ENCODE measurements at places on chromosomes 13 and 19.

DNA sequence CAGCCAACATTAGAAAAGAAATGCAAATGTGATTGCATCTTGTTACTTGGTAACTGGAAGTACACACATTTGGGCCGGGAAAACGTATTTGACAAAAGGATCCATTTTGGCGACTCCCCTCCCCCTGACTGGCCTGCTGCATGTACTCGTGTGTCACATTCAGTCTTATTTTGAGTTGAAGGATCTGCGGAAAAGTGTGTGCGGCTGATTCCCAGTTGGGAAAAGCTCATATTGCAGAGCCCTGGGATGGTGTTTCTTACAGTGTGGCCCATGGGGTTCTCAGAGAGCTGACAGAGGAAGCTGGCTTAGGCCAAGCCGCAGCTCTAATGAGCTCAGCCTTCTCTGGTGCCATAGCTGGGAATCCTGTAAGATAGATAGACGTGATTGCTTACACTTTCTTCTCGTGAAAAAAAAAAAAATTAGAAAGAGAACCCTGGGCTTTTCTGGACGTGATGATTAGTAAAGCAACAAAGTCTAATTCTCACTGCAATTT, 170.3 kb upstream of the ARGLU1 start:
- no peak overlapping the region for H3K27ac ChIP-seq
- H3K27me3 ChIP-seq = no peaks in the 10 kb centered on the region
- DNase-seq = no peak
- no peaks in the 10 kb centered on the region for H3K36me3 ChIP-seq

- peaks cover 100% of the 10 kb centered on the region for H3K4me1 ChIP-seq
- peak overlapping the region; percentile 91 for H3K27ac ChIP-seq
- H3K27me3 ChIP-seq = no peaks in the 10 kb centered on the region
- peak; percentile 89 for DNase-seq
Observed at GRCh38 chr19:38663957-38664502, 16.6 kb downstream of the ACTN4 start.

DNA sequence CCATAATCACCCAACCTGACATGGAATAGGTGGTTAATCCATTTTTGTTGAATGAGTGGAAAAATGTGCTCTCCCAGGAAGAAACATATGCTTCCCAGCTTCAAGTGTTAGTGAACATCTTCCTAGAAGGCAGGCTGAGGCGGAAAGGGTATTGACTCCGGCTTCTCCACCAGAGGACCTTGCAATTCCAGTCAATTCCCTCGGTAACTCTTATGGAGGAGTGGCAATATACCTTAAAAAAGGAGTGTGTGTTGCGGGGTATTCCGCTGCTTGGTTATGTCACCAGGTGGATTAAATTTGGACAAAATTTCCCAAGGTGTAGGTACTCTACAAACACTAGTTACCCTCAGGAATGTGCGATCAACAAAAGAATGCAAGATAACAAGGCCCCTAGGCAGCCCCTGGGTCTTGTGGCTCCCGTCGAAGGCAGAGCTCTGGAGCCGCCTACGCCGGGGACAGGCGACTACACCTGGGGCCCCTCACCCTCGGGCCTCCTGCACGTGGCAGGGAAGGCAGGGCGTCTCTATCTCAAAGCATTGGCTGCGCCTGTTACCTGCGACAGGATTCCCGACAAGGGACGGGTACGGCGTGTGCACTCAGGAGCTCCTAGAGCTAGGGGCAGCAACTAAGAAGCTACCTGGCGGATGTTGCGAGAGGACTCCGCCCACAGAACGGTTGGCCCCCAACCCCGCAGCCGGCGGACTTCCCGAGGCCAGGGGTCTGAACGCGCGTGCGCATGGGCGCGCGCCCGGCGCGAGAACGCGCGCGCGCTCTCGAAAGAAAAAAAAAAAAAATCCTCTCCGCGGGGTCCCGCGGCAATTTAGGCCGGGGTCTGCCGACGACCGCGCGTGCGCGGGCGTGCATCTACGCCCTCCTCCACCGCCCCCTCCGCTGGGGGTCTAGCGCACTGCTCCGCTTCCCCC, at the start of gene WDR87:
WDR87 (minus strand) TSS at position 649 of the 923 bp plus-strand sequence. CDS start 8,355 bp downstream, outside the sequence.
- H3K27me3 ChIP-seq = no peaks in the 10 kb centered on the region
- peaks cover 9% of the 10 kb centered on the region for H3K36me3 ChIP-seq
- H3K4me3 ChIP-seq = peak within 1 kb of the TSS; percentile 87
- H3K4me1 ChIP-seq = peaks cover 14% of the 10 kb centered on the region

GRCh38 chr13:95541308-95541707, 11.2 kb upstream of the CLDN10 start:
- no peak overlapping the region for H3K4me3 ChIP-seq
- peaks cover 10% of the 10 kb centered on the region for H3K27me3 ChIP-seq
- DNase-seq = no peak
- no peaks in the 10 kb centered on the region for H3K36me3 ChIP-seq

GRCh38 chr19:9309974-9310446, 372 bp upstream of the ZNF699 start:
- H3K4me1 ChIP-seq = peaks cover 6% of the 10 kb centered on the region
- DNase-seq = no peak
- H3K27ac ChIP-seq = peak overlapping the region; percentile 79
- no peaks in the 10 kb centered on the region for H3K27me3 ChIP-seq
- H3K36me3 ChIP-seq = peaks cover 3% of the 10 kb centered on the region
- H3K4me3 ChIP-seq = peak overlapping the region; percentile 71

DNA sequence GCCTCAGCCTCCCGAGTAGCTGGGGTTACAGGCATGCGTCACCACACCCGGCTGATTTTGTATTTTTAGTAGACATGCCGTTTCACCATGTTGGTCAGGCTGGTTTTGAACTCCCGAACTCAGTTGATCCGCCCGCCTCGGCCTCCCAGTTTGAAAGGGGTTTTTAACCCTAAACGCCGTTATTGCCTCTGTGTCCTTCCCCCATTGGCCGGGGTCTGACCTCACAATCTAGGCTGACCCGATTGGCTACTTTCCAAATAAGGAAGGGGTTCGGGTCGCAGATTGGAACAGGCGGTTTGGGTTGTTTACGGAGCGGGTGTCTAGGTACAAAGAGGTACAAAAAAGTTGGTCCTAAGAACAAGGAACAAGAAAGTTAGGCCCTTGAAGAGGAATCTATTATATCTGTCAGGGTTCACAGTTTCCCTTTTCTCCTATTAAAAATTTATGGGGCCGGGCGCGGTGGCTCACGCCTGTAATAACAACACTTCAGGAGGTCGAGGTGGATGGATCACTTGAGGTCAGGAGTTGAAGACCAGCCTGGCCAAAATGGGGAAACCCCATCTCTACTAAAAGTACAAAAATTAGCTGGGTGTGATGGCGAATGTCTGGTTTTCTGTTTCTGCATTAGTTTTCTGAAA, 1.0 kb downstream of the ZNF253 start:
- no peaks in the 10 kb centered on the region for H3K36me3 ChIP-seq
- peak overlapping the region; percentile 48 for H3K4me3 ChIP-seq
- no peaks in the 10 kb centered on the region for H3K4me1 ChIP-seq
- no peaks in the 10 kb centered on the region for H3K27me3 ChIP-seq
- H3K27ac ChIP-seq = no peak overlapping the region

DNA sequence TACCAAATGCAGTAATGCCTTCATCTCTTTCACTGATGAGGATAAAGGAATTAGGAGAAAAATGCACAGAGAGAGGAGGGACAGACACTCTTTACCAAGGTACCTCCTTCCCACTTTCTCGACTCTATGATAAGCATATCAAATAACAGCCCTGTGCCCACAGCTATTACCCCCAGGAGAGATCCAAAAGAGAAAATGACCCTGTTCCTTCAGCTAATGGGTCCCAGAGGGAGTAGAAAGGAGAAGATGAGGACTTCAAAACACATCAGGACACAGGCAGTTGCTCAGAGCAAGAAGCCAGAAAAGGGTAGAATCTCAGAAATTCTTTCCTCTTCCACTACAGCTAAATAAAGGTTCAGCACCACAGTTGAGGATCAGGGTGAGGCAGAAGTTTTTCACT, 80.6 kb downstream of the ABCC4 start:
- H3K4me3 ChIP-seq = no peak overlapping the region
- no peaks in the 10 kb centered on the region for H3K4me1 ChIP-seq
- H3K27ac ChIP-seq = no peak overlapping the region
- peaks cover 2% of the 10 kb centered on the region for H3K36me3 ChIP-seq
- no peak for DNase-seq
- H3K27me3 ChIP-seq = no peaks in the 10 kb centered on the region

All from SJSA1 (cell line).